ENCODE measurements at places on chromosomes 11 and 22.

DNA sequence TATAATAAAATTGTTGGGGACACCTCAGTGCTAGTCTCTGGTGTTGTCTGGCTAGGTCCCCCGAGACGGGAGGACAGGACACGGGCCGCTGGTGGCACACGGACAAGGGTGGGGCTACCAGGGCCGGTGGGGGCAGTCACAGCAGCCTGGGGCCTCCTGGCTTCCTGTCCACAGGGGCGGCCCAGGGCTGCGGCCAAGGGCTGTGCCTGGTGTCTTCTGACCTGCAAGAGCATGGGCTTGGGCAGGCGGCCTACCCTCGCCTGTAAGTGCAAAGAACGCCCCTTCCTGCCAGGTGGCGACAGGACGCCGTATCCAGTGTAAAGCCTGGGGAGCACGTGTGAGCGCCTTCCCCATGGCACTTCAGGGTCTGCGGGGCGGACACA is 3.6 kb downstream of the LRFN4 start:
- no peak for DNase-seq

DNA sequence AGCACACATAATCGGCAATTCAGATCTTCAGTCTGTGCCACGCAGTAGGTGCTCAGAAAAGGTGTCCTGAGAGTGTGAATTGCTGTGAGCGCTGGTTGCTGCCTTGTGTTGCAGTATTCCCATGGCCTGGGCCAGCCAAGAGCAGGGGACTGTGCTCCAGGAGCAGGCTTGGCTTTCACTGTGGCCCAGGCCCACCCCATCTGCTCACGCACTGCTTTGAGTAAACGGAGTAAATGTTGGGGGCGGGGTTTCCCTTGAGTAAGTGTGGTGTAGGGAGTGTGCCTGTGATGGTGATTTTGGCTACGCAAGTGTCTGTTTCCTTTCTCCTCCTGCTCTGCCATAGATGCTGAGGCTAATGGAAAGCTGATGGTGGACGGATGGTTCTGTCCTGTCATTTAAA is 2.3 kb downstream of the CTTN start:
- DNase-seq = no peak

DNA sequence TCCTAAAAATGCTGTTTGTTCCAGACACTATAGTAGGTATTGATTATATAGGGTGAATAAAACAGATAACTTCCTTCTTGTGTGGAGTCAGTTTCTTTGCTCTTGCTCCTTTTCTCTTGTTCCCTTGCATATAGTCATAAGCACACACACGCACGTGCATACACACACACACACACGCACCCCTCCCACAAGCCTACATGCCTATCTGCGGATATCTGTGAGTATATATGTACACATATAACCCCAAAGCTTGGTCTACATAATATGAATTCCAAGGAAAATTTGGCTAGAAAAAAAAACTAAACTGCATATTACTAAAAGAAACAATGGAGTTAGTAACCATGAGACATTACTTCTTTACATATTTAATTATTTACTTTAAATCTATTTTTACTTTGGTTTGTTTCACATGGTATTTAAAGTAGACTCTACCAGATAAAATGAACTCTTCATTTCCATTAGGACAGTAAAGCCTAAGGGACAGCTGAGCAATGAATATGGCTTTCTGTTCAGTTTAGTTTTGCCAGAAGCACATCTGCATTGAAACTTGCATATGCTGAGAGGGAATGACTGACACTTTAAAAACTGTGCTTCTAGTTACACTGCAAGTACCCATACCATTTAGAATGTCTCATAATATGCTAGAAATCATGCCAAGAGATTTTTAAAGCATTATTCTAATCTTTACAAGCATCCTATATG is 676.4 kb downstream of the DLG2 start:
- no peak for DNase-seq

DNA sequence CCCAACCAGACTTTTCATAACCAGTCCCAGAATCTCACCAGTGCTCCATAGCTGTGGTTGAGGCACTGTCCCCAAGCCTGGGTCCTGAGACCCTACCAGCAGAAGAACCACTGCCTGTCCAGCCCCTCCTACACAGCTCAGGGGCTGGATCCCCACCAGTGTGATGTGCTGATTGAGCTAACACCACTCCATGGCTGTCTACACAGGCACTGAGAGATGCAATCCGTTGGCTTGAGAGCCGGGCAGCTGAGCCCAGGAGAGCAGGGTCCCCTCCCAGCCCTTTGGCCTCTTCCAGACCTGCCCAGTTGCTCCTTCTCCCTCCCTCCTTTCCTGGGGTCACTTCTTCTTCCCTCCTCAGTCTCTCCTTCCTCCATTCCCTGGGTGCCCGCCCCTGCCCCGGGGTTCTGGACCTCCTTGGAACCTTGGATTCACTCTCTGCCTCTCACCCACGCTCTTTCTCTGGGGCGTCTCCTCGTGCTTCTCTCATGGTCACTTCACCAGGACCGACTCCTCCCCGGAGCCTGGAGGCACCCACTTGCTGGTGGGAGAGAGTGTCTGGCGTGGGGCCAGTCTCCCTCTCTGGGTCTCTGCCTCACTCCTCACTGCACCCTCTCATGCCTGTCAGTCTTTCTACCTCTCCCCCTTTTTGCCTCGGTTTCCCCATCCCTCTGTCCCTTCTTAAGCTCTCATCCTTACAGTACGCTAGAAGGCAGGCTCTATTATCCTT is 706 bp upstream of the SCYL1 start:
- no peak for DNase-seq

DNA sequence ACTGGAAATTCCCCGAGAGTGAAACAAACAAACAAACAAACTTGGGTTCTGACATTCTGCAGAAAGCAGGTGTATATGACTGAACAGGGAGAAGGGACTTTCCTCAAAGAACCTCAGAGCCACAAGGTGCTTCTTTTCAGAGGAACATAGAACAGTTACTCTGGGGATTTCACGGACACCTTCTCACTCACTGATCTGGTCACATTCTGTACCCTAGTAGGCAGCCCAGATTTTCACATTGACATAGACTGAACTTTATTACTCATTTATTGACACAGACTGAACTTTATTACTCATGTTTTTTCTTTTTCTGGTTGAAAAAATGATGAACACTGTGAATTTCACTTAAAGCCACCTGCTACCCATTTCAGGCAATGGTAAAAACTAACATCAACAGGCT is 263.0 kb downstream of the OPCML start:
- no peak for DNase-seq

DNA sequence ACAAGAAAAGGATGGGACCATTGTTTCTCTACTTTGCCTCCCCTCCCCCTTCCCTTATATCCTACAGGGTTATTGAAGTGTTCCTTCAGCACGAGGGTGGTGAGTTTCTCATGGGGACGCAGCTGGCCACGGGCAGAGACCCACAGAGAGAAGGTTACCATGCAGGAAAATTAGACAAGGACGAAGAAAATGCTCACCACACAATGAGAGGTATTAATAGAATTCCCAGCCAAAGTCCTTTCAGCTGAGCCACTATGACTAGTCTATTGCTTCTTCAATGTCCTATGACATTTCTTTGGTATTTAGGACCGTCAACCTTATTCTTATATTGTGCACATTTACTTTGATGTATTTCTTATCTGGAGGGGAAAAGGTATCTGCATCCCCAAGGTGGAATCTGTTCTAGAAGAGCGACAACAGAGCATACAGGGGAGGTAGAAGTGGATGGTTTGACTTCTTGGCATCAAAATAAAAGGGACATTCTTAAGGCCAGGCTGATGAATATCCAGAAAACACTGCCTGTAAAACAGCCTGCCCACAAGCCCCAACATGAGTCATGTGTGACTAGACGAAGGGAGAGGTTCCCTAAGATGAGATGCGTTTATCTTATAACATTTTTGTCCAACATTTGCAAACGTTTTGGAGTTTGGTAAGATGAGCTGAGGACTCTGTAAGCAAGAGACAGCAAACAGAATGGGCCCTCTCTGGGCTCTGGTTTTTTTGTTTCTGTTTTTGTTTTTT is 209.8 kb upstream of the NARS2 start:
- no peak for DNase-seq

DNA sequence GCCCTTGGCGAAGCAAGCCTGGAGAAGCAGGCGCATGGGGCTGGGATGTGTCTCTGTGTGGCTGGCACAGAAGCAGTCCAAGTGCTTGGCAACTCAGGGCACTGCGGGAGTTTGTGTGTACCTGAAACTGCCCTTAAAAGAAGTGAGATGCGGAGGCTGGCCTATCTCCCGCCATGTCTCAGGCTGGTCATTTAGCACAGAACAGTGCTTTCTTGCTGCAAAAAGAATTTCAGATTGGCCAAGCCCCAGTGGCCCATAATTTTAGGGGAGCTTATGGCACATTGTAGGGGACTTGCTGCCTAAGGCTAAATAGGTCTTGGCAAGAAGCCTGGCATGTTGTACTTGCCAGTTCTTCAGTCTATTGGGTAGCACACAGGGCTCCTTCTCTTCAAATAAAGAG is 16.4 kb downstream of the EHF start:
- no peak for DNase-seq

DNA sequence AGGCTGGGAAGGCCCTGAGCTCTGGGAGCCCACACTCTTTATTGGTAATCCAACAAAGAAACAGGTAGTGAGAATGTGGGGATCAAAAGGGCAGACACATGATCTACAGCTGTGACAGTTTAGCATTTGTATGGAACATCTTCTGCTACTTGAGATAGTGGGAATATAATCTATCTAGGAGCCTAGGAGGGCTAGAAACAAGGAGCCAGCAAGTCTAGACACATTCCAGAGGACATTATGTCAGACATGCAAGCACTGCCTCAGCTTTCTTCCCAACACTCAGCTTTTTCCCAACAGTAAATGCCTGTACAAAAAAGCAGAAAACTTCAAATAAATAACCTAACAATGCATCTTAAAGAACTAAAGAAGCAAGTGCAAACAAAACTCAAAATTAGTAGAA is 1150.6 kb upstream of the RAG2 start:
- DNase-seq = no peak

DNA sequence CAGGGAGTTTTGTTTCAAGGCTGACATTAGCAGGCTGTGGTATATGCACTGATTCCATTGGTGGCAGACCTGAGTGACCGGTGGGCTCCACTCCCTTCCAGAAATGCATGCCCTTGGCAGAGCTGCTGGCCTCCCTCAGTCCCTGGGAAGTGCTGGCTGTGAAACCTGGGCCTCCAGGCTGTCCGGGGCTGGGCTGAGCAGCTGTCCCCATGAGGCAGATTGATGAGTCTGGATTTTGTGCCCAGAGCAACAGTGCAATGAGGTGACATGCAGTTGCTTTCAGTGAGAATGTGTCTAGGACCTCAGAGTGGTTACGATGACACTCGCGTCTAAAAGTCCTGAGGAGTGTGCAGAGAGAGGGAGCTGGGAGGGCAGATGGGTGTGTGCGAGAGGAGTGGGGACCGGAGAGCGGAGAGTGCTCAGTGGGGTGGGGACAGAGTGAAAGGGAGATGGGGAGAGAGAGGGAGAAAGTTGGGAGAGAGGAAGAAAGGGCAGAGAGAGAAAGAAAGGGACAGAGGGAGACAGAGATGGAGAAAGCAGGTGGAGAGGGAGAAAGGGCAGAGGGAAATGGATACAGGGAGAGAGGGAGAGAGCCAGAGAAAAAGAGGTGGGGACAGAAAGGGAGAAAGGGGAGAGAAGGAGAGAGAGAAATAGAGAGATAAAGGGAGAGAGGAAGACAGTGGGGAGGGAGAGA is 978.3 kb downstream of the BRD1 start:
- no peak for DNase-seq

- DNase-seq = no peak
Measured at GRCh38 chr11:130839981-130840666, 76.2 kb downstream of the SNX19 start.

GRCh38 chr22:41598081-41598480 is 8.4 kb upstream of the PMM1 start:
- DNase-seq = no peak

DNA sequence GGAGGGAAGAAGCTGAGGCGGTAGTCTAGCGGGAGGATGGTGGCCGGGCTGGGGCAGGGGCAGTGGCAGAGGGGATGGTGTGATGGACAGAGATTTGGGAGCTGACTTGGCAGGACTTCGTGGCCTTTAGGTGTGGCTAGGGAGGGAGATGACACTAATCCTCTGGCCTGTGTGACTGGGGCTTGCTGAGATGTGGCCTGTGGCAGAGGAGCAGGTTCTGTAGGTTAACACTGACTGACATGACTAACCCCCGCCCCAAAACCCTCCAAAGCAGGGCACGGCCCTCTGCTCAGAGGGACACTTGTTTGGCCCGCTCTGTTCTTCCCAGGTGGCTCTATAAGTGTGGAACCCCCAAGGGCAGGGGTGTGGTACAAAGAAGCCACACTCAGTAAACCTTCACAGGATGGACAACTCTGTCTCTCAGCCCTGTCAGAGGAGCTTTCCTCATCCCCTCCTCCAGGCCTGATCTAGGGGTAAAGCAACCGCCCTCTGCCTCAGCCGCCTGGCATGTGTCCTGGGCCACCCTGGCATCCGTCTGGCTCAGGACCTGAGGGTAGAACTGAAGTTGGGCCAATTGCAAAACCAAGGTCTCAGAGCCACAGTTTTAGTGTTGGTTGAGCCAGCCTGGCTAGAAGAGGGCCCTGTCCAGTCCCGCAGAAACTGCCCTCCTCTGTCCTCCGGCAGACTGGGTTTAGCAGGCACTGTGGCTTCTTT is 15.6 kb downstream of the TOM1 start:
- no peak for DNase-seq

- no peak for DNase-seq
Measured at GRCh38 chr22:24176040-24176439, 5.2 kb upstream of the SUSD2 start.

DNA sequence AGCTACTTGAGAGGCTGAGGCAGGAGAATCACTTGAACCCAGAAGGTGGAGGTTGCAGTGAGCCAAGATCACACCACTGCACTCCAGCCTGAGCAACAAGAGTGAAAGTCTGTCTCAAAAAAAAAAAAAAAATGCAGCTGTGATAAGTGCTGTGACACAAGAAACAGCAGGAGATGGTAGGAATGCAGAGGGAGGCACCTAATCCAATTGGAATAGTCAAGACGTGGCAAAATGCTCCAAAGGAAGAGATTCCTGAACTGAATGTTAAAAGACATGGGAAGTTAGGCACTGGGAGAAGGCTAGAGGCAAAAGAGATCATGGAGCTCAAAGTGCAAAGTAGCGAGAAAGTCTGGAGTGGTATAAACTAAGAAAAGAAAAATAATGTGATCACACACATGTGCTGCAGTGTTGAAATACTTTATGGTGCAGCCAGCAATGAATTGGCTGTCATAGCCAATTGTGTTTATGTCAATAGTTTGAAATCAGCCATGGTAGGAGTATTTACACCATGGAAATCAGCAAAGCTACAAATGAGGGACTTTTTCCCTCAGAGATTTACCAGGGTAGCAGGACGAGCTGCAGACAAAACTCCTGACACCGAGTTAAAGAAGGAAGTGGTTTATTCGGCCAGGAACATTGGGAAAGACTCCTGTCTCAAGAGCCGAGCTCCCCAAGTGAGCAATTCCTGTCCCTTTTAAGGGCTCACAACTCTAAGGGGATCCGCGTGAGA is 40.9 kb upstream of the LIPT2 start:
- DNase-seq = no peak

- no peak for DNase-seq
Measured at GRCh38 chr22:17802822-17803221, 28.6 kb upstream of the BID start.

- no peak for DNase-seq
Measured at GRCh38 chr11:4975436-4975835, 19.2 kb upstream of the OR51L1 start.

GRCh38 chr11:40291741-40292140 is 1167.7 kb downstream of the LRRC4C start:
- no peak for DNase-seq

Measured in nephron progenitor cell (in vitro differentiated cells).